Calu3 (cell line): ENCODE measurements at places on chromosomes 6 and 20.

DNA sequence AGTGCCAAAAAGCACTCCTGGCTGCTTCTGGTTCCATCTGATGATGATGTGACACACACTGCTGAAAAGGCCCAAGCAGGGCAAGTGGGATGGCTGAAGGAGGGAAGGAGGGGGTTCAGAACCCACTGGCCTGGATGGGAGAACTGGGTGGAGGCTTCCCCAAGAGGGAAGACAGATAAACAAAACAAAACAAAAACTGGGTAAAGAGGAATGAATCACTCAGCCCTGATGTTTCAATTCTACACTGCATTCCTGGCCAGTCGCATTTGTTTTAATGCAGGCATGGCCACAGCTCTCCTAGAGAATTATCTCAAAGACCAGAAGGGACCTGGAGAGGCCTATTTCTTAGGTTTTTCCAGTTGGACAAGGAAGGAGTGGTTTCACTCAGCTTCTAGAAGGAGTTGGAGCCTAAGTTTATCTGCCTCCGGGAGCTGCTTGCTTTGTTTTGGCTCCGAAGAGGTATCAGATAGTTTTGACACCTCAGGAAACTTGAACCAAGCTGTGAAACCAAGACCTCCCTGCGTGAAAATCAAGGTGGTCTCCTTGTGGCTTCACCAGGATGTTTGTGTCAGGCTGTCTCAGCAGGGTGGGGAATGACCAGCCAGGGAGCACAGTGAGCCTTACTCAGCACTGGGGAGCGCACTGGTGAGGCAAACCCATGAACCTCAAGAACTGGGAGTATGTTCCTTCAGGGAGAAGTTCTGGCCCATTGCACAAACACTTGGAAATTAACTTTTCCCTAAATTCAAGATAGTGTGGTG, 16.1 kb downstream of the TTPAL start:
- DNase-seq, result no peak

DNA sequence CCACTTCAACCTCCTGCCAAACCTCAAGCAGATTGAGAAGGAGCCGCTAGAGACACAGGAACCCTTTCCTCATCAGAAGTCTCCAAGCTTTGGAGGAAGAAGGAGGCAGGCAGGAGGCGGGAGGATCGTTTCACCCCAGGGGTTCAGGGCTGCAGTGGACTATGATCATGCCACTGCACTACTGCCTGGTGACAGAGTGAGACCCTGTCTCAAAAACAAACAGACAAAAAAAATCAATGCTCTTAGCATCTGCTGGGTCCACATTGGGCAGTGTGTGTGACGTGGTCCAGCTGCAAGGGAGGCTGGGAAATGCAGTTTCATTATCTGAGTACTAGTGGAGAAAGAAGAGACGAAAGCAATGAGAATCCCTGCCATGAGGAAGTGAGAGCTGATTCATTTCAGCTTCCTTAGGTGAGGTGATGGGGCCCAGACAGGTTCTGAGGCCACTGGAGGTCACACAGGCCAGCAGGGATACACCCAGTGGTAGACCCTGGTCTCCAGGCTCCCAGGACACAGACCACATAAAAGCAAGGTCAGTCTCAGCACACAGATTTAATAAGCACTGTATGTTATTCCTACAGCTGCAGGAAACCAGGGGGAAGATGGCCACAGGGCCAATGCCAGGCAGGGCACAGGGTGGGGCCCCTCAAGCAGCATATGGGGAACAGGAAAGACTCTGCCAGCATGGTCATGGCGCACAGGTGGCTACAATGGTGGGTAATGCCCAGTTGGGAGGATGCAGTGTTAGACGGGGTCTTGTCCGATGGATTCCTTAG, 4.3 kb downstream of the GFRA4 start:
- DNase-seq, result no peak

- DNase-seq, result peak; percentile 8
These were observed 58.7 kb upstream of the MTHFD1L start for GRCh38 chr6:150806790-150807189.

GRCh38 chr6:92376691-92377090, 1042.7 kb downstream of the EPHA7 start:
- no peak for DNase-seq
